ENCODE measurements at places on chromosomes 2 and 18.

GRCh38 chr2:168583064-168583709 lies 127.1 kb downstream of the CERS6 start:
- peak; percentile 92 for DNase-seq

DNA sequence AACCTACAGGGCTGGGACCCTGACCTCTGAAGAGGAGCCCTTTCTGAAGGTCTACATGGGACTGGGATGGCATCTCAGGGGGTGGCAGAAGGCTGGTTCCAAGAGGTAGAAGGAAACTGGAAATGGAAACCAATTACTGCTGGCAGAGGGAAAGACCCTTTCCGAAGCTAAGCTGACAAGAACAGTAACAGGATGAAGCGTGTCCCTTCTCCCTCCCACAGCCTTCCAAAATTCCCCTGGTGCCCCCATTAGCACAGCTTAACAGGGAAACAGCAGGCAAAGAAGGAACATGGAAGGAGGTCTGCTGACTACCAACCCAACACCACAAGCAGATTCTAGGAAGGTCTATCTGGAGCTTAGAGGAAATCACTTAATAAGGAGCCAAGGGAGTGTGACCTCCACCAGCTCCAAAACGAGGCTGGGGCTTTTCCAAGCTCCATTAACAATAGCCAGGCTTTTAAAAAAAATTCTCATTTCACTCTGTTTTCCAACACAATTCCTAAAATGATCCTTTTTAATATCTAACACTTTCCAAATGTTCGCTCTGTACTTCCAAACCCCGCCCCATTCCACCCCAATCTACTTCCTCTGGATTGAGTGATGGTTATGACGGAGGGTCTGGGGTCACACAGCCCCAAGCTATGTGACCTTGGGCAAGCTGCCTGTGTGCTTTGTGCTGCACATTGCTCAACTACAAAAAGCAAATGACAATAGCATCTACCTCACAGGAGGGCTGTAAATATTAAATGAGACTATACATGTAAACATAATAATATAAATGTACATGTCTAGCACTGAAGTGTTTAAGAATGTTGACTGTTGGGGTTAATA lies 55.2 kb downstream of the STK39 start:
- no peak for DNase-seq

GRCh38 chr2:110812726-110813645 lies 80.6 kb downstream of the ACOXL start:
- DNase-seq, result no peak

DNA sequence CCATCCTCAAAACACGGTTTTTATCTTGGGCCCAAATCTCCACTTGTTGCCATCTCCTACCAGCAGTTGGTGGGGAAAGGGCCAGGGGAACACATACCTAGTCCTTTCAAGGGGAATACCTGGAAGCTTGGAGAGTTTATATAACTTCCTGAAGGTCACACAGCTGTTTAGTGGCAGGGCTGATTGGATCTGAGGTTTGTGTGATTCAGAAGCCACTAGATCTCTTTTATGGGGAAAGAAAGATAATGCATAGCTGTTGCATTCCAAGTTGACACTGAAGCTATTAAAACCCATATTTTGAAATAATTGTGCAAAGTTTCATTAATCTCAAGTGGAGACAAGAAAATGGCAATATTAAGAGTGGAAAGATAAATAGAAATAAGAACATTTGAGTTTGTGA lies 134.2 kb downstream of the PLCL1 start:
- DNase-seq, result no peak

DNA sequence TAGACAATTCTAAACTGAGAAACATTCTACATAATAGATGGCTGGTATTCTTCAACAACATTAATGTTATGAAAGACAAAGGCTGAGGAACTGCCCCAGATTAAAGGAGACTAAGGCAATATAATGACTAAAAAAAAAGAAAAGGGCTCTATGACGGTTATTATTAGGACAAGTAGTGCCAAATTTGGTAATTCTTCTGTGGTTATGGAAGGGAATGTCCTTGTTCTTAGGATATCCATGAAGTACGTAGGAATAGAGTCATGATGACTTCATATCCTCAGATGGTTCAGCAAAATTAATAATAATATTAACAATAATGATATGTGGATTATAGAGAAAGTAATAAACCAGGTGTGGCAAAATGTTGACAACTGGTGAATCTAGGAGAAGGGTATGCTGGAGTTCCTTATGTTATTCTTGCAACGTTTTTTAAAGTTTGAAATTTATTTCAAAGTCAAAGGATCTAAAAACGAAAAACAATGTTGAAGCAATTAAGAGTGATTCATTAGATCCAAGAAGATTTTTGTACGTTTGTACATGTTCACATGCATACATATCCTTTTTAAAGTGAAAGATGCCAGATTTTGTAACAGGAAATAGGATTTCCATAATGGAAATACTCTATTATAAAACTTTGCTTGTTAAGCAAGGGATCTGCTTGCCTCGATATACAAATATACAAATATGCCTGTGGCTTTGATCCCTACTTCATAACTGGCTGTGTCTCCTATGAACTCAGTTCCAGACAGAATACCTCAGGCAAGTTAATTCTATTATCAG lies 27.7 kb upstream of the STRN start:
- DNase-seq, result no peak

DNA sequence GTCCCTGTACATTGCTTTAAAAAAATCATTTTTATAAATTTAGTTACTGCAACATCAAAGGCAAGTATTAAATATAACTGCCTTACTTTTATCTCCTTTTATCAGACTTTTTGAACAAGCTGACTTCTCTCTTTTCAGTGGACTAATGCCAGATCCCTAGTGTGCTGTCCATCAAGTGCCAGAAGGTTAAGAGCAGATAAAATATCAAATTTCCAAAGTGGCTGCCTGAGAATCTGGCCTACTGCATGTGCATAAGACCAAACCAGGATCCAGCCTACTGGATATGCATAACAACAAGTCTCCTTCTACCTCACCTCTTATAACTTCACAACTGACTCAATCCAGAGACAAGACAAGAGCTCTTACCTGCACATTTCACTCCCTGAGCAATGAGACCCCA lies 59.8 kb upstream of the CHRNA1 start:
- no peak for DNase-seq

DNA sequence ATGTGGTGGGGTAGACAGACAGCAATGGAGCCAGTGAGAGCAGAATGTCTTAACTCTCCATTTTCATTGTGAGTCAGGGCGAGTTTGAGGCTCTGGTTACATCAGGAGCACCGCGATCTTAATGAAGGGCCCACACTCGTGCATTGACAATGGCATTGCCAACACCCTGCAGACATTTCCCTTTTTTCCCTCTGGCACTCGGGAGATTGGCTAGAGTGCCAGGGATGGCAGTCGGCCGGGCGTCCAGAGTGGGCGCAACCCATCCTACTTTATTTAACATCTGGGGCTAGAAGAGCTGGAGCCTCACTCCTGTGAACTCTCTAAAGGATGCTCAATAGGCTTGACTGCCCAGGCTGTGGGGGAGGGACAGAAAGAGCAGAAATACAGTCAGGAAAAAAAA lies 9.7 kb downstream of the PROKR1 start:
- DNase-seq, result no peak

GRCh38 chr2:21146638-21147037 lies 22.9 kb downstream of the TDRD15 start:
- no peak for DNase-seq

- DNase-seq, result no peak
Measured at GRCh38 chr2:216914491-216914890, 54.6 kb upstream of the TNP1 start.

- DNase-seq, result no peak
Measured at GRCh38 chr2:197293252-197294007, 17.1 kb downstream of the ANKRD44 start.

DNA sequence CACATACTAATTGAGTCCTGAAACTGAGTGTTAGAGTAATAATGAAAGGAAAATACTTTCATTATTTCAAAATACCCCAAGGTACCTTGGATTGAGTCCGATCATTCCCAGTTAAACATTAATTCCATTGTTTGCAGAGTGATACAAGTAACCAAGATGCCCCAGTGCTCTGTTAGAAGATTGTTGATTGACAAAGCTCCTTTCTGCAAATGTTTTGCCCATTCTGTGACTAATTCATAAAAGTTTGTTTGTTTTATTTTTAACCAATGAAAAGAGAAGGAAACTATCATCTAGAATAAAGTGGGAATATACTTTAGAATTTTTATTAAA lies 124.0 kb downstream of the GULP1 start:
- no peak for DNase-seq

GRCh38 chr2:51053213-51053612 lies 21.3 kb upstream of the NRXN1 start:
- no peak for DNase-seq

- no peak for DNase-seq
Measured at GRCh38 chr2:200652158-200652557, 66.3 kb downstream of the AOX1 start.

GRCh38 chr2:54577944-54578647 lies 122.0 kb downstream of the SPTBN1 start:
- DNase-seq, result peak; percentile 69

DNA sequence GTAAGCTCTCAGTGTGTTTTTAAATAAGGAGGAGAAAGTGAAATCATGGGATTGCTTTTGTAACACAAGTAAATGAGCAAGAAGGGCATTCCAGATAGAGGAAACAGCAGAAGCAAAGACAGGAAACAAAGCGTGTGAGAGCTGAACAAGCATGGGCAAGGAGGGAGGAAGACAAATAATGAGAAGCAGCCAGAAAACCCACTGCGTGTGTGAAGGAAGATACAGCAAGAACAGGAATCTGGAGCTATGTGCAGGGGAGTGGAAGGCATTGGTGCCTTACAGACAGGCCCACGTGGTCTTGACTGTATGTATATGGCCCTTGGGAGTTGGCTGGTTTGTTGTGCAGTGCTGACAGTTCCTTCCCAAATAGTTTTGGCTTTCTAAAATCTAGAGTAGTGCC lies 88.6 kb downstream of the AAK1 start:
- DNase-seq, result no peak

GRCh38 chr18:24089076-24089475 lies 49.8 kb upstream of the CABYR start:
- peak; percentile 47 for DNase-seq

GRCh38 chr2:233815861-233816260 lies 37.7 kb downstream of the MROH2A start:
- no peak for DNase-seq

GRCh38 chr2:224869601-224870233 lies 153.6 kb upstream of the CCDC195 start:
- DNase-seq, result no peak

- DNase-seq, result no peak
Measured at GRCh38 chr2:219581346-219581745, 9.2 kb downstream of the INHA start.

DNA sequence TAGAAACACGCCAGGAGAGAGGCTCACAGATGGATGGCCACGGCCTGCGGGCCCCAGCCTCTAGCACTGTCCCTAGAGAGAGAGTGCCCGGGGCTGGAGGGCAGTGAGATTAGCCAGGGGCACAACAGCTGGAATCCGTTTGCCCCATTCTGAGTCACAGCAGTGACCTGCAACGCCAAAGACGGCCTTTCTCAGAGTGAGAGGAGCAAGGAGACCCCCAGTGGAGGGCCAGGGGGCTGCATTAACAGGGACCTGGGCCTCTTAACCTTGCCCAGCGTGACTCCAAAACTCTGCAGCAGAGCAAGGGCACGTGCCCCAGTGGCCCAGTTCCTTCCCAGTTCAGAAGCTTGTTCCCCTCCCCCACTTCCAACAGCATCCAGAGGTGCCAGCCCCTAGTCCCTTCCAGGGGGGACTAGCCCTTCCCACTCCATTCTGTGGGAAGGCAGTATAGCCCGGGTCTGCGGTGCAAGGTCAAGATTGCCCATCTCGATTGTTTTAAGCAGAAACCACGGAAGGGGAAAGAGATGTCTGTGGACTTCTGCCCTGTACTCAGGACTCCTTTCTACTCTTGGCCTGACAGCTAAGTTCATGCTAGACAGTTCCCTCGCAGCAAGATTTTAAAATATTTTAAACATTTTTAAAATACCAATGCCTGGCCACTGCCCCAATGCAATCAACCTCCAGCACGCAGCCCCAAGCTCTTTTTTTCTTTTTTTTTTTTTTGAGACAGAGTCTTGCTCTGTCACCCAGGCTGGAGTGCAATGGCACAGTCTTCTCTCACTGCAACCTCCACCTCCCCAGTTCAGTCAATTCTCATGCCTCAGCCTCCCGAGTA lies 50.9 kb upstream of the BIN1 start:
- DNase-seq, result no peak

GRCh38 chr18:44673256-44673880 lies 7.3 kb upstream of the SETBP1 start:
- DNase-seq, result no peak

- no peak for DNase-seq
Measured at GRCh38 chr2:127530245-127531140, 4.2 kb upstream of the IWS1 start.

GRCh38 chr2:163897799-163898198 lies 162.0 kb upstream of the FIGN start:
- no peak for DNase-seq

DNA sequence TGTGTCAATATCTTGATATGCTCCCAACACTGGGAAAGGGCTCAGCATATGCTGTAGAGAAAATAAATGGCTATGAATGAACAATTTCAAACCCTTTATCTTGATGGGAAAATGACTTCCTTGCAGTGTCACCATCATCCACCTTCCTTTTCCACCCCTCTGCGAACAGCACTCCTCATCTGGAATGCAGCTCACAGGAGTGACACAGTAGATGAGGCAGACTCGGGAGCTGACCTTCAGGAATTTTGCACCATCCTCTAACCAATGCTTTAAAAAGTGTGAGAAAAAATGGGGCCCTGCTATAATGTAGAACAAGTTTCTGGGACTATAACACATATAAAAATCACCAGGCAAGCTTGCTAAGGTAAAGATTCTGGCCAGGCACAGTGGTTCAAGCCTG lies 41.3 kb upstream of the YPEL5 start:
- DNase-seq, result no peak

DNA sequence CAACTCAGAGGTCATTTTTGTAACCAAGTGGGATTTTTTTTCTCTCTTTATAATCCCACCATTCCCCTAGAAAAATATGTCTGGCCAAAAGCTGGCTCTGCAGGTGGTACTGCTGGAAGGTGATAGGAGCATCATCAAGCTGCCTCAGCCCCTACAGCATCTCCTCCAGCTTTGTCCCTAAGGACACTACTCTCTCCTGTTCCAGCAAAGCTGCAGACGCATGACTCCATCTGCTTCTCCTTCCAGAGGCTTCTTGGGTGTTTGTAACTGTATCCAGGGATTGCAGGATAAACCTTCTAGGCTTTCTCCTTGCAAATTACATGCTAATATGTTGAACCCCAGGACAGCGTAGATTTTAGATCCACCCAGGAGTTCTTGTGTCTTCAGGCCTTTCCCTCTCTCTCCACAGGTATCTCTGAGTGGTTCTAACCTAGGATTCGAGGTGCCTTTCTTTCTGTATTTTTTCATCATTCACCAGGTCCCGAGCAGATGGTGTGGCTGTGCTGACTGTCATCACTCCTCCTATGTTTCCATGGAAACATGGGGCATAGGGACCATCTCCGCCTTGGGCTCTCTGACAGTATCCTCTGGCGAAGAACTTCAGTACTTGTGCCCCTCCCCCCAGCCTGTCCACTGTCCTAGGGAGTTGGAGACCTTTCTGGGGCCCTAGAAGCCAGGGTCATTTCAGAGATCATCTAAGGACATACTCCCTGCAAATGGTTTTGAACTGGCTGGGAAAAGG lies 34.3 kb downstream of the AFF3 start:
- peak; percentile 47 for DNase-seq

Data from NCI-H2227 treated with DMSO at 0.1 percent for 48 hours (cell line).